ENCODE measurements at places on chromosomes 4 and X.

GRCh38 chr4:18536428-18536827, 514.9 kb upstream of the LCORL start:
- DNase-seq: no peak

GRCh38 chr4:86129546-86129945, 230.3 kb downstream of the MAPK10 start:
- DNase-seq: no peak

GRCh38 chrX:2766906-2767305, 15.1 kb downstream of the XG start:
- no peak for DNase-seq

GRCh38 chr4:56410247-56411062, 23.2 kb upstream of the AASDH start:
- DNase-seq: no peak

- DNase-seq: no peak
These were observed 226.8 kb downstream of the STIM2 start for GRCh38 chr4:27087306-27088045.

GRCh38 chrX:130885996-130886395, 17.0 kb downstream of the ENOX2 start:
- DNase-seq: no peak

GRCh38 chrX:105703876-105704275, 118.5 kb upstream of the NRK start:
- no peak for DNase-seq

DNA sequence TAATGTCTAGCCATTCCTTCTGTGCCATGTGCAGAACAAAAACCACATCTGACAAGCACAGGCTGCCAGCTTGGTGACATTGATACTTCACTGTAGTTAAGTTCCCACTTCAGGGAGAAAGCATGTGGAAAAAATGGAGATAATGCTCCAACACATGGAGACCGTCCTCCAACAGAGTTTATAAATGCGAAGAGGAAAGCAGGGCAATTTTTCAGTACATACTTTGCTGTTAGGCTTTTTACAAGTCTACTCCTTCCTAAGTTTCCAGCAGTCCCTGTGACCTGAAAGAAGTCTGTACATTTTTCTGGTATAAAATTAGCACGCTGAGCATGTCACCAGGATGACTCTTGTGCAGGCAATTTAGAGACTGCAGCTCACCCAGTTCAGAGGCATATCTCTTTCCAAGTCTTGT, 766.9 kb upstream of the IGFBP7 start:
- no peak for DNase-seq

DNA sequence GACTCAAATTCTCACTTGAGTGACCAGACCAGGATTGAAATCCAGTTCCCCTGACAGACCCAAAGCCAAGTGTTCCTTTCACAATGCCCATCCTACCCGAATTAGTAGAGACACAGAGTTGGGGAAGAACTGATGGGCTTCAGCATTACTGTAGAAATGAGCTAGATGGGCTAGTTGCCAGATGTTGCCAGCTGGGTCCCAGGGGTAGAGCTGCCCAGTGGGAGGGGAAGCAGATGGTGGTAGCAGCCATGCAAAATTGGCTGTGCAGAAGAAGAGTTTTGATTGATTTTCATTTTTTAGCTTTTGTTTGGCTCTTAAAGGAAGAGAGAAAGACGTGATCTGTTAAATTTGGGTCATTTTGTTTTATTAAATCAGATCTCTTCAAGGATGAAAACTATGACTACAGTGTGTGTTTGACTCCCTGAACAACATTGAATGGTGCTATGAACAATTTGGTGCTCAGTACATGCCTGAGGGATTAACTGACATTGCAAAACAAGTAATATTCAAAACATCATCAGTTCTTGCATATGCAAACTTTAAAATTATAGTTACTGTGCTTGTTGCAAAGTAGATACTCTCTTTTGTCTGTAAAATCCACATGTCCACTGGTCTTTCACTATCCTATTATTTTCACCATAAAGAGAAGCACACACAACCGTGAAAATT, 86.0 kb downstream of the PARM1 start:
- no peak for DNase-seq

GRCh38 chrX:40127052-40127451, 29.3 kb upstream of the BCOR start:
- DNase-seq: peak; percentile 55

DNA sequence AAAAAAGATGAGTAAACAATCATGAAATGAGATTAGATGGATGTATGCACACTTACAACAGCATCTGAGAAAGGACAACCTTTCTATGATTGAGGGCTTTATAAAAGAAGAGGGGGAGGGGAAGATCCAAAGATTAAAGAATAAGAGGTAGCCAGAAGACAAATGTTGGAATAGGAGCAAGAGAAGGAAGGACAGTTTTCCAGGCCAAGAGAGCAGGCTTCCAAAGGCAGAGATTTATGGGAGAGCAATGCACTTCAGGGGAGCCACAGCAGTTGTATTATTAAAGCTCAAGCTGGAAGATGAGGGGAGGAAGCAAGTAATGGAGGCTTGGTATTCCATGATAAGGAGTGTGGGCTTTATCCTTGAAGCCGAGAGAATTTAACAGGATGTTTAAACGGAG, 110.3 kb upstream of the PTPN13 start:
- DNase-seq: no peak

- peak; percentile 4 for DNase-seq
These were observed 89.7 kb downstream of the SYTL5 start for GRCh38 chrX:38095971-38096529.

- no peak for DNase-seq
These were observed 673 bp downstream of the CNGA2 start for GRCh38 chrX:151735219-151735618.

DNA sequence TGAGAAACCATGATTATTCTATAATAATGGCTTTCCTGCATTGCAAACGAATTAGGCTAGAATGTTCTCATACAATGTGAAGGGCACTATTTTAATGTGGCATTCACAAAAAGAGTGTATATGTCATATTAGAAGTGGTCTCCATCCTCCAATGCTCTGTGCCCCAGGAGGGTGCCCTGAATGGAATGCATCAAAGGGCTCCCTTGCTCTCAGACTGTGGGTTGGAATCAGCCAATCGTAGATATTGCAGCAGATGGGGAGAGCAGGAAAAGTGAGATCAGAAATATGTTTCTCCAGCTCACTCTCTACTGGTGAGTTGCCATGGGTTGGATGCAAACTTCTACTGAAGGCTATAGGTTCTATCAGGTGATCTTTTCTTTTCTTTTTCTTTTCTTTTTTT, 11.9 kb upstream of the NSUN7 start:
- no peak for DNase-seq

DNA sequence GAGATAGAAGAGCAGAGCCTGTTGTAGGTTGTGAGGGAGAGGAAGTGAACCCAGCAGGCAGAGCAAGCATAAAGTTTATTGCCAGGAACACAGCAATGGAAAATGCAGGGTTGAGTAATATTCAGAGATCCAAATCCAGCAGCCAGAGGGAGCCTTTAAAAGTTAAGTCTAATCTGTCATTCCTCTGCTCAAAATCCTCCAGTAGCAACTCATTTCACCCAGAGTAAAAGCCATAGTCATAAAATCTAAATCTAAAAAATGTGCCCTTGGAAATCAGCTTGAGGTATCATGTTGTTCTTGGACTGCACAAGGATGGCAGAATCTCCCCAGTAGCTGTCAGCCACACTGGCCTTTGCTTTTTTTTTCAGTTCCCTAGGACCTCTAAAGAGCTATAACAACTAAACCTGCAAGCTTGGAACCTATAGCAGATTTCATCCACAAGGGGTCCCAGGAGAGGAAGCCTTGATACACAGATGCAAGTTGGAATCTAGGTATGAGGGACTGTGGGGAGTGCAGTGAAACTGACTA, 62.9 kb upstream of the FRAS1 start:
- DNase-seq: peak; percentile 35

DNA sequence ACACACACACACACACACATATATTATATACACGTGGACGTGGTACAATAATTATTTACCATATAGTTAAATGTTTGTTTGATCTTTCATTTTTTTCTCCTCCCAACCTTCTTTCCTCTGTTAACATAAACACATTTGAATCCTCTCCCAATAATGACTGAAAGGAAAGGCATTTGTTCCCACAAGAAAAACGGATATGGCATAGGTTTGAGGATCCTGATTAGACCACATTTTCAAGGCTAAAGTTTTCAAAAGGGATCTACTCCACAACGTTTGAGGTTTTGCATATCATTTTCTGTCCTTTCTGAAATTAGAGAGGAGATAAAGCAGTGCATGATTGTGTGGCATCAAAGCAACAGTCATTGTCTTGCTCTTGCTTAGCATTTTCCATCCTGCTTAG, 1883.4 kb downstream of the STIM2 start:
- no peak for DNase-seq

GRCh38 chr4:15920723-15921591, 17.6 kb downstream of the FGFBP1 start:
- no peak for DNase-seq

GRCh38 chrX:8377041-8377440, 87.6 kb upstream of the VCX3B start:
- DNase-seq: no peak

DNA sequence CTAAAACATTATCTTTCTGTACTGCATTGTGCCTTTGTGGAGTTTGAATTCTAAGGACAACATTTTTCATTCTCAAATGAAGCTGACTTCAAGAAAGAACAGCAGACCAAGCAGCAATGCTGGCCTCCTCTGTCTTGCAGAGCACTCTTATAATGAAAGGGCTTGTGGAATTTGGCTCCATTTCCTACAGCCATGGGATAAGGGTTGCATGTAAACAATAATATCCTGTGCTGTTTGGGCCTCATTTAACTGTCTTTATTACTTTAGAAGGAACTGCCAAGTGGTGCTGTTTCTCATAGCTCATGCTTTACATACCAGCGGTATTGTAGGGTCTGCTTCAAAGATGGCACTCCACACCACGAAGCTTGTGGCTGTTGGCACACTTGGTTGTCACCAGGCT, 111.4 kb upstream of the EOLA2 start:
- no peak for DNase-seq

DNA sequence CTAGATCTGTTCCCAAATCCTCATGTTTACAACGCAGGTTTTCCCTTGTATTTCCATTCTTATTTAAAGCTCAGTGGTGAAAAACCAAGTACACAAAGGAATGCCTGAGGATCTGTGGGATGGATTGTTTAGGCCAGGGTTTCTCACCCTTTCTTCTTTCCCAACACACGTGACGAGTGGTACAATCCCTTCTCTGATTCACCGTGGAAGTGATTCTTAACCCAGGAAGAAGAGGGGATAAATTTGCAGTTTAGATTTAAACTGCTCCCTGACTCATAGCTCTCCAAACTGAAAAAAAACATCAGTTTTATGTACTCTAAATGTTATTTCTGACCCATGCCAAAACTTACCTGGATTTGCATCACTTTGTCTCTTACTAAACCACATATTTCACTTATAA, 17.0 kb downstream of the PAQR3 start:
- DNase-seq: no peak

- no peak for DNase-seq
These were observed 18.6 kb downstream of the NUDT6 start for GRCh38 chr4:122903766-122904288.

DNA sequence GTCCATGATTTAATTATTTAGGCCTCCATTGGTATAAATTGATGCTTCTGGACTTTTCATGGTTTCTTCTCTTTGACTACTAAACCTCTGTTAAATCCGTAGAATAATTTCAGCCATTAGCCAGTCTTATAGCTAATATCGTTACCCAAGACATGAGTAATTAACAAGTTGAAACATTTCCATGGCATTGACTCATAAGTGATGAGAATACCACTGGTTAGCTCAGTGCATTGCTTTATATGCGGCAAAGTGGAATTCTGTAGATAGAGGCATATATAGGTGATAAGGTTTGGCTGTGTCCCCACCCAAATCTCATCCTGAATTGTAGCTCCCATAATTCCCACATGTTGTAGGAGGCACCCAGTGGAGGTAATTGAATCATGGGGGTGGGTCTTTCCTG, 80.6 kb downstream of the VCX2 start:
- no peak for DNase-seq

DNA sequence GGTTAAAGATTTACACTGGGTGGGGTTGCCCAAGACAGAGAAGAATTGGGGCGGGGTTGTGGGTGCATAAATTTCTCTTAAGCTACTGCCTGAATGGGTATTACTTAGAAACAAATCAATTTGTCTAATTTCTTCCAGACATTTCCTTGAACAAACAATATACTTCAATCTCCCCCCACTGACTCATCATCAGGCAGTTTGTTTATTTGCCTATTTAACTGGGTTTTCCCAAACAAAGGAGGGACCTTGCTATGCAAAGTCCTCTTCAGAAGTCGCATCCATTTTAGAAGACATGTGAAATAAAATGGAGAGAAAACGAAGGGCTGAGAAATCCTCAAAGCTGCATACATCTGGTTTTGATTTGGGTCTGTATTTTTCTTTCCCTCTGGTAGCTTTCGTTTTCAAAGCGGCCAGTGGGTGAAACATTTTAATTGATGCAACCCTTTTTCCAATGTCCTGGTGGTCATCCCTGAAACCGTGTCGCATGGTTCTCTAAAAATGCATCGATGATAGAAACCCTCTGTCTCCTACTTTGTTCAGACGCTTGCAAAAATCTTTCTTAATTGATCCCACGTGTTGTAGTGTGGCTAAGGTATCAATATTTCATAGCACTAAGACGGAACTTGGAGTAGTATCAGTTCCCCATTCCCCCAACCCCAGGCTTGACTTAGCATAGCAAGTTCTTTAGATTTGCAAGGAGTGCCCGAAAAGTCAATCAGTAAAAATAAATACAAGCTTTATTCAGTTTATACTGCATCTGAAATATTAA, 115.1 kb upstream of the MXRA5 start:
- DNase-seq: peak; percentile 8

DNA sequence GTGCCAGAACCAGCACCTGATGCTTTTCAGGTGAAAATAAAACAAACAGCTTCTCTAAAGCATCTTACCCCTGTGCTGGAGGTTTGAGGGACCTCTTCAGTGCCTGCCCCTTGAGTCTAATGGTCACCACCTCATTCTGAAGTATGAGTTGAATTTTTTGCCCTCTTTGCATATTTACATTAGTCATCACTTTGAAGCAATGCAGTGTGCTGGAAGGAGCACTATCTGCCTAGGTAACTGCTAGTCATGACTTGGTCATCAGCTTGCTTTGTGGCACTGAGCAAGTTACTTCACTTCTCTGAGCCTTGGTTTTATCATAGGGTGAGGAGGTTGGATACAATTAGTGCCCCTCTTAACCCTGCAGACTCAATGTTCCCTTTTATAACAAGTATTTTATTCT, 44.9 kb downstream of the SPATA18 start:
- no peak for DNase-seq

GRCh38 chr4:168488869-168489274, 8.0 kb upstream of the PALLD start:
- no peak for DNase-seq

- DNase-seq: no peak
These were observed 111.7 kb downstream of the RNF150 start for GRCh38 chr4:141021397-141022110.

- DNase-seq: no peak
These were observed 40.4 kb downstream of the MAP7D3 start for GRCh38 chrX:136210806-136211205.
